ENCODE measurements at places on chromosomes 11 and 22.

- no peak for DNase-seq
Observed at GRCh38 chr11:129734654-129735053, 81.0 kb upstream of the TMEM45B start.

GRCh38 chr11:23124249-23124648, 264.0 kb upstream of the CCDC179 start:
- no peak for DNase-seq

DNA sequence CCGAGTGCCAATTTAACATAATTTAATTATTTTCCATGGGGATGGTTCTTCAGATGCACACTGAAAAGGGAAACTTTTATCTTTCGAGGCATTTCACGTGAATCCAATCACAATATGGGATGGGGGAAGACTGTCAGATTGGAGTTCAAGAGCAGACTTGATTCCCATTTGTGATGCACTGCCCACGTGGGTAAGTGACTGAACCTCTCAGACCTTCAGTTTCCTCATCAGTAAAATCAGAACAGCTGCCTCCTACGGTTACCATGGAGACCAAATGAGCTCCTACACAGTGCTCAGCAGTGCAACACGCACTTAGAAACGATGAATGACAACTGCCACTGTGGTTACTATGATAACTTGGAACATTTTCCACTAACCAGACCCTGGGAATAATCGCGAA, 21.7 kb downstream of the KIAA0930 start:
- no peak for DNase-seq

GRCh38 chr11:72232260-72233055, 7.9 kb downstream of the INPPL1 start:
- no peak for DNase-seq

- no peak for DNase-seq
Observed at GRCh38 chr11:69818231-69818602, 999 bp downstream of the FGF3 start.

DNA sequence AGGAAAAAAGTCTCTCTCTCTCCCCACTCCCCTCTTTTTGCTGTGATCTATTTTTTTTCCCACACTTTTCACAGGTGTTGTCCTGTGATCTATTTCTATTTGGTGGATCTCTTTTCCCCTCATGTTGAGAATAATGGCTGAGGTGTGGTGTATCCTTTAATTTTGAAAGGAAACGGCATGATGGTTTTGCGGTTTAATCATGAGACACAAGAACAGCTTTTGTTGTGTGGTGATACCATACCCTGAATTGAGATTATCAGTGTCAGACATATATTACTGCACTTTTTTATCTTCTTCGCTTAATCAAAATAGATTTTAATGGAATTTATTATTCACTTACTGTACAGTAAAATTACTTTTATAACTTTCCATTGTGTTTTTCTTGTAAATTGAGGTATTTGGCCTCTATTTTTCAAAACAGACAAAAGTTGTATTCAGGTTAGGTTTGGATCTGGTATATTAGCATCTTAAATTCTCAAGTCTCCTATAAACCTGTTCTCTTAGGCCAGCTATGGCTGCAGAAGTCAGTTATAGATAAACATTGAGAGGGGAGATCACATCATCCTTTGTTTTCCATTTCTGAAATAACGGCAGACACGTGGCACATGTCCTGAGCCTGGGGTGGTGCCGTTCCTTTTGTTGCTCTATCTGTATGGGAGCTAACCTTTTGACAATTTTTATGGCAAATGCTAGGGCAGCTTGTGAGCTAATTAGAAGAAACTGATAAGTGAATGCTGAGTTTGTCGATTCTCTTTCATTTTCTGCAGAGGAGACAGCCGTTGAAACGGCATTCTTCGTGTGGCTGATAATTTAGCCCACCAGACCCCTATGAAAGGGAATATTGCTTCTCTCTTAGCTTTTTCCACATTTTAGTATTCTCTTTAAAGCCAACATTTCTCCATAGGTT, 25.8 kb downstream of the NF2 start:
- no peak for DNase-seq

GRCh38 chr11:95378789-95379188, 147.8 kb upstream of the SESN3 start:
- DNase-seq, result no peak

DNA sequence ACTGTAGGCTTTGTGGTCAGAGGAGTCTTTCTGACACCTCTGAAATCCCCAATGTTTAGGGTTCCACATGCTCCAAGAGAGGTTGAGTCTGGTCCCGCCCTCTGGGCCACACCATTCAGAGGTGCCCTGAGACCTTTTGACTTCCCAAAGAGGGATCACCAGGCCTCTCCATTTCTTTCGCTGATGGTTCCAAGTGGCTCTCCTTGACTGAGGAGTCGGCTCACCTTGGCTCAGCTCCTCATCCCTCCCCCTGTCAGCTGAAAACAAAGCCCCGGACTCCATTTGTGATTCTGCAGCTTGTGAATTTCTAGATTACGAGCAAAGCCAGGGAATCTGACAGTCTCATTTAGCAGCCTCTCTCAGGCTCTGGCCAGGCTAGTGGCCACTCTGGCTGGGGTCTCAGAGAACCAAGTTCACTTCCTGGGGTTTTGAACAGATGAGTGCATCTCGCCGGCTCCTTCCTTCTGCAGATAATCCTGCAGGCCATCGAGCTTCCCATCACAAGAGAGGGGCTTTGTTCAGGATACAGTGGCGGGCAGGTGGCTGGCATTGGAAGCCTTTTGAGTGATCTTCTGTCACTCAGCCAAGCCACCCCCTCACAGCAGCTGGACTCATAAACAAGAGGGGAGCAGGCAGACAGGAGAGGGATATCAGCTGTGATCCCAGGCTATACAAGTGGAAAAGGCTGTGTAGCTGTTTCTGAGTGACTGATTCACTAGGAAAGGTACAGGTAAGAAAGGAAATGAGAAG, 102.9 kb downstream of the TRIM29 start:
- no peak for DNase-seq

DNA sequence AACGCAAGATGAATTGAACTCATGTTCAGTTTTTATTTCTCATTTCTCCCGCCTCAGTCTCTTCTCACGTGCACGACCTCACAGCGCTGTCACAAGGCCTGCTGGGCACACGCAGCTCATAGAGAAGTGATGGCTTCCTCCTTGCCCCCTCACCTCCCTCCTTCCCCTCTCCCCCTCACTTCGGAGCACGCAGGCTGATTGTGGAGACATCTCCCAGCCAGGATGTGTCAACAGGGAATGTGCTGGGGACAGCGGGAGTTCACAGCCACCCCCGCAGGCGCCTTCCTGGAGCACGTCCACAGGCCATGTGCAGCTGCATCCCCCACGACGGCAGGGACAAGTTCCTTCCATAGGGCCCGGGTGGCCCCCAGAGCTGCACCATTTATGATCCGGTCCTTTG, 29.1 kb upstream of the KRTAP5-6 start:
- no peak for DNase-seq

- no peak for DNase-seq
Observed at GRCh38 chr22:25085930-25086901, 113.4 kb upstream of the CRYBB3 start.
